ENCODE measurements at places on chromosomes 2 and 18.

DNA sequence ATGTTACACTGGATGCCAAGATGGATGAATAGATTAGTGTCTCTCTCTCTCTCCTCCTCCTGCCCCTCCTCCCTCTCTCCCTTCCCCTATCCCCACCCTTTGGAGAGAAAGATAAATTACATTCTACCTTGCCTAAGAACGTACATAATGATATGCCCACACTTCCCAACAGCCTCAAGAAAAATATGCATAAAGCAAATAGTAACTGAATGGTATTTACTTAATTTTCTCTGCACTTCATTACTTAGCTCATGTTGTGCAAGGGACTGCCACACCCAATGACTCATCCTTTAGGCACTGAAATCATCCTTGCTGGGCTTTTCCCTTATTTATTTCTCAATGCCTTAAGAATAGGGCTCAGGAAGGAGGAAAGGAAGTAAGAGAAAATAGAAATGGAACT is 137.3 kb upstream of the PID1 start:
- DNase-seq: no peak

DNA sequence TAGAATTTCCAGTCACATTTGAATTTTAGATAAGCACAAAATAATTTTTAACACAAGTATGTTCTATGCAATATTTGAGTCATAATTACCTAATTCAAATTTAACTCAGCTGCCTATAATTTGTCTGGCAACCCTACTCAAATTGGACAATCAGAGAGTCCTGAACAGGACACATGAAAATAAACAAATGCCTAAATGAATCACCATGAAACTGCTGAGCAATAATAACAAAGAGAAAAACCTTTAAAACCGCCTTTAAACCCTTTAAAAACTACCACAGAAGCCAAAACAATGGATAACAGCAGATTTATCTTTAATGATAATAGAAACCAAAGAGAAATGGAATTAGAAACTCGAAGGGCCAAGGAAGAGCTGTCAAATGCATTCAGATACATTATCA is 39.5 kb downstream of the ARL4C start:
- DNase-seq: no peak

DNA sequence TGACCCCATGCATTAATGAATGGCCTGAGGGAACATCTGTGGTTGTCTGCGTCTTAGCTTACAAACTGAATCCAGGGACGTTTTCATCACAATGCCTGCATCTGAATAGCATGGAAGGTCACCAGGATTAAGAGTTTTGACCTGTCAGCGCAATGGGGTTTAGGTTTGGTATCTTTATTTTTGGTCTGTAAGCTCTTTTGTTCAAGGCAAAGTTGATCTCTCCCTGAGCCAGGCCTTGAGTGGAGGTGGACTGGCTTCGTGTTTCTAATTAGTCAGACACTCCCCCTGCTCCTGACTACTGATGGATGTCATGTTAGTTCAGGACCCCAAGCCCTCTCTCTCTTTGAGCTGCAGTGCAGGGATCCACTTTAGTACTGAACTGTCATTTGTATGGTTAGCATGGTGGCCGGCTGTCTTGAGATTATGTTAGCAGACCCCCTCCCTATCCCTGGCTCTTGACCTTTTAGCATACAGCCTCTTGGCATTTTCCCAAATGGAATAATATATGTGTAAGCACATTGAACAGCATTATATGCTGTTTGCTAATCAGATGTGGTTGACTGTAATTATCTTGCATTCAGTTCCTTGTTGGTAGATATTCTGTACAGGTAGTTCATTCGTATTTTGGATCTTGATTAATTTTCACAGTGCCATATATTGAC is 59.2 kb downstream of the LYPD6 start:
- no peak for DNase-seq

GRCh38 chr2:48734576-48735303 is 20.8 kb downstream of the LHCGR start:
- no peak for DNase-seq

DNA sequence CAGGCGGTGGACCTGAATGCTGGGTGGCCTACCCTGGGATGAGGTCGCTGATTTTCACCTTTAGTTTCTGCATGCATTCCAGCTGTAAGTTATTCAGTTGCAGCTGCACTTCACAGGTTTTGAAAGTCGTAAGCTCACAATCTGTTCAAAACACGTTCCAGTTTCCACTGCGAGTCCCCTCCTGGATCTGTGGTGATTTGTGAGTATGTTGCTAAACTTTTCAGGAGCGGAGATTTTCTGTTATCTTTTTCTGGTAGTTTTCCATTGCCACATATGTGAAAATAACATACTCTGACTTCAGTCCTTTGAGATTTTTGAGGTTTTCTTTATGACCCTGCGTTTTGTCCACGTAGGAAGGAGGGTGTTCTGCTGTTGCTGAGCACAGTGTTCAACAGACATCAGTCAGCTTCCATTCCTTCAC is 102.1 kb downstream of the SNTG2 start:
- DNase-seq: no peak

GRCh38 chr2:144479138-144479537 is 40.8 kb downstream of the ZEB2 start:
- DNase-seq: peak; percentile 32

GRCh38 chr2:41741951-41742595 is 305.7 kb upstream of the PKDCC start:
- no peak for DNase-seq

DNA sequence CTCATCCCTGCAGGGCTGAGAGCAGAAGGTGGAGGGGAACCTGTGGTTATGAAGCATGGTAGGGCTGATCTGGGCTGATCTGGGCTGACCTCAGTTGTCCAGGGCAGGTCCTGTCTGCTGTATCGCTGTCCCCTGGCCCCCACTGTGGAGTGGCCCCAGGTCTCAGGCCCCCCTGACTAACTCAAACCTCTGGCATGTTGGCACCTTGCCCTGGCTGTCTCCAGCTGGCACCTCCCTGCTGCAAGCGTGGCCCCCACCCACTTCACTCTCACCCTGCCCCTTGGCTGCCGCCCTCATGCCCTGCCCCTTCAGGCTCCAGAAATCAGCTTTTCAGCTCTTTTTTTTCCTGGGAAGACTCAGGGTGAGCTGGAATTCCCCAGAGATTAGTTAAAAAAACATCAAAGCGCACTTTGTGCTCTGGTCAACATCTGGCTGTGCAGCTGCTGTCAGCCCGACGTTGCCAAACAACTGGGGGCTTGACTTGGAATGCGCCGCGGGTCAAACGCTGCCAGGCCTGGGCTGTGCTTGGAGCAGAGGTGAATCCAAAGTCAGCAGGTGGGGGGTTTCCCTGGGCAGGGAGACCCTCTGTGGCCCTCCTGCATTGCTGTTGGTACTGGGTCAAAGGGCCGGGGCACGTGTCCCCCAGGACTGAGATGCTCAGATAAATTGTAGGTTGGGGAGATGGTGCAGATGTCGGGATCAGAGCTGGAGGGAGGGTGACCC is 173.8 kb upstream of the HDAC4 start:
- no peak for DNase-seq

- no peak for DNase-seq
Observed at GRCh38 chr2:11864724-11865123, 118.3 kb downstream of the LPIN1 start.

- DNase-seq: no peak
Observed at GRCh38 chr18:79387214-79387613, 8.5 kb upstream of the NFATC1 start.

- DNase-seq: no peak
Observed at GRCh38 chr2:47486841-47487497, 84.0 kb downstream of the MSH2 start.

GRCh38 chr2:36125702-36126101 is 229.9 kb upstream of the CRIM1 start:
- DNase-seq: no peak

DNA sequence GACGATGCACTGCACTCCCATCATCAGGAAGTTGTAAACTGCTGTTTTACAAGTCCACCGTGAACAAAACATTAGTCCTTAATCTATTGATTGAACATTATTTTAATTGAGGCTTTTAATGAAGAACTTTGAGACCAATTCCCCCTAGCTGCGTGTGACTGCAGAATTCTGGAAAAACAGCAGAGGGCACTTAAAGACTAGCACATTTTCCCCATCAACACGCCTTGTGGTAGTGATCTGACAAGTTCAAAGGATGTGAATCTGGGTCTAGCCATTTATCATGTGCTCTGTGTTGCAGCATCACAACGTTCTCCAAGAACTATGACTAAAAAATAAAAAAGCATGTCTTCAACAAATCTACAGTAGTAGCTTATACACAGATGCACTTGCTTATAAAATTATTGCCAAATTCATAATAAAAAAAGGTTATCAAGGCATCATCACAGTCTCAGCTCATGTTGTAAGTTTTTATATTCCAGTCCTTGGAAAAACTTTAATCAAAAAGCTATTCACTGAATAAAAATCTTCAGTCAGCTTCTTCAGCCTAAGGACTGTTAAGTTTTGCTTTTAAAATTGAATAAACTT is 35.8 kb downstream of the SKOR2 start:
- DNase-seq: peak; percentile 7

DNA sequence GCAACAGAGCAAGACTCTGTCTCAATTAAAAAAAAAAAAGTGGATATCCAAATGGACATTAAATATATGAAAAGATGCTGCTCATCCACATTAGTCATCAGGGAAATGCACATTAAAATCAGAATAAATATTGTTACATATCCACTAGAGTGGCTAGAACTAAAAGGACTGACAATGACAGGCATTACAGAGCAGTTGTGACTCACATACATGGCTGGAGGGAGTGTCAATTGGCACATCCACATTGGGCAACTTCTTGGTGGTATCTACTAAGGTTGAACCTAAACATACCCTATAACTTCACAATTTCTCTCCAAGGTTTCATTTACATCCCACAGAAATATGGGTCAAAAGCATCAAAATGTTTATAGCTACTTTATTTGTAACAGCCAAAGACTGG is 14.0 kb upstream of the DNER start:
- no peak for DNase-seq

DNA sequence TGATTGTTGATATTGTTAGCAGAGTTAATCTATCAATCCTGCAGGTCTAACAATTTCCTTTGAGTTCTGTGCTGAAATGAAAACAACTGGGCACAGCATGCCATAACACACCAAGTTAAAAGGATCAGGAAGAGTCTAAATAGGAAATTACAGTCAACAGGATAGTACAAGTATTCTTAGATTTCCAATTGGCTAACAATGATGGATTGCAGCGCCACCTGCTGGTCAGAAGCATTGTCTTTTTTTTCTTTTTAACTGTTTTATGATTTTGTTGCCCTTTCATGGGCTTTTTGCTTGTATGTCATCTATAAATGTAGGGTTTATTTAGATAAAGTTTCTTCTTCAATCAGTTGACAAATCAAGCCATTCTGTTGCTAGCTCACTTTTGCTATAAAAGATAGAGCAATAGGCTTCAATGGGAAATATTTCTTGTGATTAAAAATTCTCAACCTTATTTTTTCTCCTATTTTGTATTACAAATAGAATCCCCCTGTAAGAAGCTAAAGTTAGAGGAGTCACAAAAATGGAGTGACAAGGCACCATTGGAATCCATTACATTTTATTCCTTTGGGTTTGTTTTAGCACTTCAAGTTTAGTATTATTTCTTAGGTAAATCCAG is 40.8 kb upstream of the RPRM start:
- DNase-seq: peak; percentile 50

GRCh38 chr18:66724664-66725356 is 120.9 kb upstream of the CDH19 start:
- no peak for DNase-seq

DNA sequence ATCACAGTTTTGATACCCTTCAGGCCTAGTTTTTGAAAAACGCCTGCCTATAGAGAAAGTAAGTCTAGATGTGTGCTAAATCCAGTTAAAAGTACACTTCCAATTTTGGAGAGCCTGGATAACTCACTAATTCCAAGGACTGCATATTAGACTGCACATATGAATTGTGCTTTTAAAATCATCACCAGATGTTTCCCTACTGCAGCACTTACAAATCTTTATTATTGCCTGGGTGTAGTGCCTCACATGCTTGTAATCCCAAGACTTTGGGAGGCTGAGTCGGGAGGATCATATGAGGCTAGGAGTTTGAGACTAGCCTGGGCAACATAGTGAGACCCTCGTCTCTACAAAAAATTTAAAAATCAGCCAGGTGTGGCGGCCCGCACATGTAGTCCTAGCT is 35.9 kb upstream of the HTR2B start:
- DNase-seq: no peak

- DNase-seq: no peak
Observed at GRCh38 chr2:72548081-72548764, 277.6 kb downstream of the EXOC6B start.

DNA sequence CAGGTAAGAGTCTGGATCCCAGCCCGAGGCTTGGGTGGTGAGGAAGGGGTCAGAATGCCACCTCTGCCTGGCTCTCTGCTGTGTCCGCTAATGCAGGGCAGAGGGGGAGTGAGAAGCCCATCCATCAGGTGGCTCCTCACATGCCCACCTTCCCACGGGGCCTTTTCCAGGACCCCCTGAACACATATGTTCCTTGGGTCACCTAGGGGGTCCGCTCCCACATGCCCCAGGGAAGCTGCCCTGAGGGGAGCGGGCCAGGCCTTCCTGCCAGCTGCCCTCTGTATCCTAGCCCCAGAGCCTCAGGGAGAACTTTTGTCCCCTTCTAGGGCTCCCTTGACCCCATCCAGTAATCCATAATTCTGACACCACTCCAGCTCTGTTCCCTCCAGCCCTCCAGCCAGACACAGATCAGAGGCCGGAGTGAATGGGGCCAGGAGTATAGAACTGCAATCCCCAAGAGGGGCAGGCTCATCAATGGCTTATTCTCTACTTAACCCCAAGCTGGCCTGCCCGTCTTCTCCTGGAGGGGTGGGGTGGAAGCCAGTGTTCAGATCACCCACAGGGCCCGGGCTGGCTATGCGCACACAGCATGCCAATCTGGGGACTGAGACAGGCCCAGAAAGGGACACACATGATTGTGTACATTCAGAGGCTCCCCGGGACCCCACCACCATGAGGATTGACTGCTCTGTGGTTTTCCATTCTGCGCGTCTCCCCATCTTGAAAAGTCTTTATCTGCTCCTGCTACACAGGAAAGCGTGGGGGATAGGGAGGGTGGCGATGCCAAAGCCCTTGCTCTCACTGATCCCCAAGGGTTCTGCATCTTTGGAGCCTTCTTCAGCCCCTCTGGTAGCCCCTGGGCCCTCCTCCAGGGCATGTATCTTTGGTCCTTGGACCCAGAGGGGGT is 1.1 kb downstream of the EMILIN1 start:
- no peak for DNase-seq

DNA sequence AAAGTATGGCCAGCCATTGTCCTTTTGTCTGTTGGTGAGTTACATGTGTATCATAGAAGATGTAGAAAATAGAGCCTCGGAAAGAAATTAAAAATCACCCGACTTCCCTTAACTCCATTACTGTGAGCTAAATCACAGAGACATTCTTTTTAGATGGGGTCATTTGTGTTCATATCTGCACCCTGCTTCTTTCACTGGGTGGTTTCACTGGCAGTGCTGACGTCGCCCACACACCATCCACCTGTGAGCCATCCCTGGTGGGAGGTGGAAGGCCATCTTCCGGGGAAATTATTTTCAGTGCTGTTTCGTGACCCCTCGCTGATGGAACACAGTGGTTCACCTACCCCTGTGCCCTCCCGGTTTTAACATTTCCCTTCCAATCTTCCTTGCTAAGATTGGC is 21.2 kb downstream of the SH3BP4 start:
- DNase-seq: no peak
